ENCODE measurements at places on chromosomes 12 and 14. TPM values are rescaled to one million over a fixed set of nuclear protein-coding genes. Genes with fewer than 3 reads are reported as not detected.

SRRM4 gene
- total RNA-seq, result not detected

GRCh38 chr12:11849757-11850504 is 200.5 kb downstream of the ETV6 start:
- peaks cover 12% of the 10 kb centered on the region for H3K4me1 ChIP-seq
- no peak overlapping the region for H3K27ac ChIP-seq
- H3K4me3 ChIP-seq, result no peak overlapping the region
- peaks cover 28% of the 10 kb centered on the region for H3K36me3 ChIP-seq

DNA sequence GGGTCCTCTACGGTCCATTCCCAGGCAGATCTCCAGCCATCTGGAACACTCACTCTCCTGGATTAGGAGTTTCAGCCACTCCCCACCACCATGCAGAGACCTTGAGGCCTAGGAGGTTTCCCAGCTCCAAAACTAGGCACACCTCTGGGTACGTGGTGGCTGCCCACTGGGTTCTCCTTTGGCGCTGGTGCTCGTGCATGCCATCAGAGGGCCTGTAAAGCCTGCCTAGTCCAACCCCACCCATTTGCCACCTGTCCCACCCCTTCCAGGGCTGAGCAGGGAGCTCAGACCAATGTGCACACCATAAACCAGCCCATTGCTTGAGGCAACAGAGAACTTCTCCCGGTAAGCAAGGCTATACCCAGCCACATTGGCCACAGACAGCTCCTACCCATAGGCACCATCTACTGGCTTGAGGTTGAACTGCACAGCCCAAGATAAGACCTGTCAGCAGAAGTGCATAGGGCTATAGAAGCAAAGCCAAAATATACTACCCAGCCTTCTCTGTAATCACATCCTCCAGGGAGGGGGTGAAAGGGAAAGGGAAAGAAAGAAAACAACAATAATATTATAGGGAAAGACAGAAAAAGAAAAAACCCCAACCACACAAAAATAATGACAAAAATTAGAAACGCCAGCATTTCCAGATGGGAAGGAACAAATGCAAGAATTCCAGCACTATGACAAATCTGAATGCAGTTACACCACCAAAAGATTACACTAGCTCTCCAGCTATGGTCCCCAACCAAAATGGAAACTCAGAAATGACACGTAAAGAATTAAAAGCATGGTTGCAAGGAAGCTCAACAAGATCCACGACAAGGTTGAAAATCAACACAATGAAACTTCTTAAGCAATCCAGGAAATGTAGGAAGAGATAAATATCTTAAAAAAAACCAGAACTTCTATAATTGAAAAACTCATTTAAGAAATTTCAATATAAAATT is 111.9 kb upstream of the CCDC175 start:
- H3K36me3 ChIP-seq, result no peaks in the 10 kb centered on the region
- no peak for DNase-seq
- H3K27ac ChIP-seq, result no peak overlapping the region
- H3K4me1 ChIP-seq, result no peaks in the 10 kb centered on the region
- H3K4me3 ChIP-seq, result no peak overlapping the region
- H3K27me3 ChIP-seq, result peaks cover 44% of the 10 kb centered on the region

GRCh38 chr12:53048033-53048779 is 1.7 kb upstream of the TNS2 start:
- peak overlapping the region; percentile 83 for H3K4me3 ChIP-seq
- peak overlapping the region; percentile 98 for H3K27ac ChIP-seq
- no peaks in the 10 kb centered on the region for H3K27me3 ChIP-seq
- DNase-seq, result peak; percentile 89
- H3K36me3 ChIP-seq, result no peaks in the 10 kb centered on the region
- H3K4me1 ChIP-seq, result peaks cover 82% of the 10 kb centered on the region

DNA sequence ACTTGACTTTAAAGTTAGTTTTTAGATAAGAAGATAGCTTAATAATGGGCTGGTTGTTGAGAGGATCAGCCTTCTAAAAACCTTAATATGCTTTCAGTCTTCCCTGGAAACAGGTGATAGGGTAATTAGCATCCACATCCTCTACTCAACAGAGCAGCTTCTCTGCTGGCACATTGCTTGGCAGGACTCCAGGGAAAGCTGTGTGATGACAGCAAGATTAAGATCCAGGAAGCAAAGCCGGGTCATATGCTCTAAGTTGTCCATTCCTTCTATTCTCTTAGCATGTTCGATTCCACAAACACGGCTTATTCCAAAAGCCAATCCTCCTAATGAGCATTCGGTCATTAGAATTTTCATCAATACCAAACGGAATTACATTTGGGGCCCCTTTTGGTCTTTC is 87.0 kb downstream of the HMGA2 start:
- H3K27me3 ChIP-seq, result no peaks in the 10 kb centered on the region
- peaks cover 19% of the 10 kb centered on the region for H3K36me3 ChIP-seq
- no peak overlapping the region for H3K27ac ChIP-seq
- no peak overlapping the region for H3K4me3 ChIP-seq

GRCh38 chr14:29803045-29803444 is 124.6 kb downstream of the PRKD1 start:
- peaks cover 12% of the 10 kb centered on the region for H3K4me1 ChIP-seq

DNA sequence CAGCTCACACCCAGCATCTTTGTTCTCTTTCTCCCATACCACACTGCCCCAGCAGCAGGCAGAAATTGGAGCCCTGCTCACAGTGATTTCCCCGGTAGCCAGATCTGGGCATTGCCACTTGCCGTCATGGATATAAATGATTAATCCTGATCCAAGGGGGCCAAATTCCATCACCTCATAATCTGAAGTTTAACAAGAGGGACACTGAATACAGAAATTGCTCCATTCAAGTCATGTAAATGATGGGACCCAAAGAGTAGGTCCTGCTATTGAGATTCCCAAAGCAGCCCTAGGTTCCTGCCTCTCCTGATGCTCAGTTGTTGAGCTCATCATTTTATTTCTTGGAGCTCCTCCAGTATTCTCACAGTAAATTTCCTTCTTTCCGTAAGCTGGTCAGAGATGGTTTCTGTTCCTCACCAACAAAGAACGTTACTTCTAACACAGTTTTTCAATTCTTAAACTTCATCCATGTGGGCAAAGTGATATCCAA is 11.7 kb downstream of the ITPR2 start:
- H3K4me3 ChIP-seq, result no peak overlapping the region
- peaks cover 12% of the 10 kb centered on the region for H3K4me1 ChIP-seq
- H3K27ac ChIP-seq, result no peak overlapping the region
- no peak for DNase-seq

DNA sequence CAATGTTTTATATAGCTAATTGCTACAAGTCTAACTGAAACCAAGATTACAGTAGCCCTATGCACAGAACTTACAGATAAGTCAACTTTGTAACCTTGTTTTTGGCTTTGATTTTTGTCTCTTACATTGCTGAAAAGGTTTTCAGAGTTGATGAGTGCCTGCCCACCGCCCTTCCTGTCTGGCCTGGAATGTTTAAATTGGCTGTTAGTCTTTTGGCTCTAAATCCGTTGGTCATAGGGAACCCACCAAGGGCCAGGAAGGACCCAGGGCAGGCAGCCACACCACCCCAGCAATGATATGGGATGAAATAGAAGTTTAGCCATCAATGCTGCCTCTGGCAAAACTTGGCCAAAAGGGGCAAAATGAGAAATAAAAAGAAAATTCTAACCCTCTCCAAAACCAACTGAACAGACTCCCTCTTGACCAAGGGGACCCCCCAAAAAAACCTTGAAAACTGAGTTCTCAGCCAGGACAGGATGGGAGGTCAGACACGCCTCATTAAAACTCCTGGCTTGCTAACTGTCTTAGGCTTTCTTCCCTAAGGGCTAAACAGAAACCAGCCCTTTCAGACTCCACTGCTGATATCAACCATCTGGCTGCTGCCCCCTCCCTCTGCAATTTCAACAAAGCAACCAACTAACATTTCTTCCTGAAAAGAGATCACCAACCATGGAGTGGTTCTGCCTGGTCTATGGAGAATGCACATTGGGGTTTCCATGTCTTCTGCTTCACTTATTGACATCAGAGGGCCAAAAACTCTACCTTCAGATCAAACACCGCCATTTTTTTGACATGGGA is 242.1 kb upstream of the NOS1 start:
- peaks cover 6% of the 10 kb centered on the region for H3K27me3 ChIP-seq
- H3K27ac ChIP-seq, result no peak overlapping the region
- DNase-seq, result no peak
- no peak overlapping the region for H3K4me3 ChIP-seq
- H3K4me1 ChIP-seq, result peaks cover 11% of the 10 kb centered on the region
- no peaks in the 10 kb centered on the region for H3K36me3 ChIP-seq
